ENCODE measurements at places on chromosomes 7 and 10. TPM values are rescaled to one million over a fixed set of nuclear protein-coding genes. Genes with fewer than 3 reads are reported as not detected.
A peak's percentile ranks its signal among the peaks of the same experiment; 100 is the strongest.

NEUROG3 gene
- total RNA-seq: not detected

AQP1 gene
- 11.6 TPM for total RNA-seq

CYP3A5 gene
- total RNA-seq: not detected

EPDR1 gene
- total RNA-seq: 0.39 TPM

PLXDC2 gene
- 0.53 TPM for total RNA-seq

SORBS1 gene
- total RNA-seq: 3.2 TPM

HUS1 gene
- 49.7 TPM for total RNA-seq

ADAMTS14 gene
- not detected for total RNA-seq

DNA sequence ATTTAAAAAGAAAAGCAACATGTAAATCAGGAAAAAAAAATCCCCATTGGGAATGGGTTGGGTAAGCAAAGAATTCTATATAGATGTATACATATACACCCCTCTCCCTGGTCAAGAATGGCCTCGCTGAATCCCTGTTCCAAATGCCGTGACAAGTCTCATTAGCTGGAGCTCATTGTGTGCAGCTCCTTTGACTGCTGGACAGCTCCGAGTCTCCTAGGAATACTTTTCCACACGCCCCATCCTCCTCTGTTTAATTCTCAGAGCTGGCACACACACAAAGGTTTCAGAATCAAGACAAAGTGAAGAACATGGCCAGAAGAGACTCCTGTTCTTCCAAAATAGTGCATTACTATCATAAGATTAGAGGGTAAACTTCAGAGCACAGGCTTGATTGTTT, 130.9 kb upstream of the MKLN1 start:
- DNase-seq: peak; percentile 22

GRCh38 chr7:77538281-77539212, 1.5 kb downstream of the PTPN12 start:
- DNase-seq: peak; percentile 95

GRCh38 chr10:31601136-31601535, 282.1 kb downstream of the ZEB1 start:
- DNase-seq: no peak

DNA sequence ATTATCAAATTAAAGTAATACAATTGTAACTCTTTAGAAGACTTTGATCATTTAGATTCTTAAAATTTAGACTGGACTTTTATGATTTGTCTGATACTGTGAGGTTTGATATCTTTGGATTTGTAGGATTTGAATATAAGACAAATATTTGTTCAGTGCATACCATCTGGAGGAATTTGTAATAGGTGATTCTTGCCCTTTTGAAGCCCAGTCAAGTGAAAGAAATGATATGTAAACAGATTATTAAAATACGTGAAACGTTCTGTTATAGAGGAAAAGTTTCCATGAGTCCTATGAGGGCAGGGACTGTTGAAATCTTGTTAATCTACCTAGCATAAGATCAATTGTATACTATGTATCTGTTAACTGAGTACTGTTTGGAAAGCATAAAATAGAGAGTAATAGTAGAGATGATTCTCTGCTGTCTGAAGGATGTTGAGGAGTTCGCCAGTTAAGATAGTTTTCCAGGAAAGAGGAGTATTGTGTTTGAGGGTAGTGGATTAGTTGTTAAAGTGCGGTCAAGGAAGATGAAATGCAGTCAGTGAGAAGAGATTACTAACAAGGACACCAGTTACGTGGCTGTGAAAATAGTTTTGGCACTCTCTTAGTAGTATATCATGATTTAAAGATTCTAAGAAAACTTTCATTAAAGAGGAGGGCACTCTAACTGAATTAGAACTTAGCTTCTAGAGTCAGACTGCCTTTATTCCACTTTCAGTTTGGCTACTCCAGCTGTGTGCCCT, 14.4 kb downstream of the PDCD4 start:
- DNase-seq: no peak

DNA sequence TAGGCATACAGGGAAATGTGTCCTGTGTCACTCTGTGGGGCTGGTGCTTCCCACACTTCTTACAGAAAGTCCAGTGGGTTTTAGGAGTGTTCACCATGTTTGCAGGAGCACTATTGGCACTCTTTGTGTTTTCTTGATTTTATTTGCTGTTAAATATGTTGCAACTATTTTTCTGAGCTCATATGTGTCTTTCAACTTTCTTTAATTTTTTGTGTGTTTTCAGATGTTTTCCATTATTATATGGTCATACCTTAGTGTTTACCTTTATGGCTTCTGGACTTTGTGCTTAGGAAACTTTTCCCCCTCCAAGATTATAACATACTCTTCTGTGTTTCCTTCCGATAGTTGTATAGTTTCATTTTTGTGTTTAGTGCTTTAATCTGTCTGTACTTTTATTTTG, 20.8 kb upstream of the NUDCD3 start:
- no peak for DNase-seq

DNA sequence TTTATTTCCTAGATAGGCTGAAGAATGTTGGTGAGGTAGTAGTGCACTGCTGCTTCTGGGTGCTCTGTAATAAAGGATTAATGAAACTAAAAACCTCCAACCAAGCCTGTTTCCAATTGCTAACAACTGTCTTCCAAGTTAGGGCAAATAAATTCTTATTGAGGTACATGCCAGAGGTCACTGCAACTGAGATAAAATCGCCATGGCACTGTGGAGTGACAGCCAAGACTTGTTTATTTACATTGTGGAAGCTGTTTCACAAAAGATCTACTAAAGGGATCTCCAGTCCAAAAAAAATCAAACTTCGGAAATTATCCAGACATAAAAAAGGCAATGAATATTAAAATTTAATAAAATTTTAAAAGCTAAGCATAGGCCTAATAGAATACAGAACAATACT, 65.2 kb downstream of the HYCC1 start:
- no peak for DNase-seq

DNA sequence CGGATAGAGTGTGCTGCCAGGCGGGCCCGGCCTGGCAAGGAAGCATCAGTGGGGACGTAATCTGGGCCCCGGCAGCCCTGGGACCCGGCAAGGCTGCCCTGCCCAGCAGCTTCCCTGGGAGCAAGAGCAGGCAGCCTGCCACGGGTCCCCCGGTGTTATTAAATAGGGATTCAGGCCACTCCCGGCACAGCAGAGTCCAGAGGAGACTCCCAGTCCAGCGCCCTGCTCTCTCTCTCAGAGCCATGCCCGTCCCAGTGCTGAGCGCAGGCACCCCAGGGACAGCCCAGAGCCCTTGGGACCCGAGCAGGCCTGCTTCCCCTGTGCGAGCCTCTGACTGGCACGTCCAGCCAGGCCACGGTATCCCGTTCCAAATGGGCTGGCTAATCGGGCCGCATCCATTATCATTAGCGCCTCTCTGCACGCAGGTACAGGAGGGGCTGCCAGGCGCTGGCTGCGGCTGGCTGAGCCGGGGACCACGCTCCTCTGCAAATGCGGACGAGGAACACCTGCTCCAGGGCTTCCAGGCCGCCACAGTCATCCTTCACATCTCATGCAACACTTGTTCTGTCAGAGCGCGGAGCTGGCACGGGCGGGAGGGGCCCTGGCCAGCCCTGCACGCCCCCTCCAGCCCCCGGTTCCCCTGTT, 344.2 kb upstream of the MKI67 start:
- no peak for DNase-seq

- DNase-seq: no peak
Observed at GRCh38 chr10:10418387-10418786, 599.3 kb upstream of the CELF2 start.

- DNase-seq: peak; percentile 96
Observed at GRCh38 chr7:131235489-131236317, 92.0 kb upstream of the MKLN1 start.

DNA sequence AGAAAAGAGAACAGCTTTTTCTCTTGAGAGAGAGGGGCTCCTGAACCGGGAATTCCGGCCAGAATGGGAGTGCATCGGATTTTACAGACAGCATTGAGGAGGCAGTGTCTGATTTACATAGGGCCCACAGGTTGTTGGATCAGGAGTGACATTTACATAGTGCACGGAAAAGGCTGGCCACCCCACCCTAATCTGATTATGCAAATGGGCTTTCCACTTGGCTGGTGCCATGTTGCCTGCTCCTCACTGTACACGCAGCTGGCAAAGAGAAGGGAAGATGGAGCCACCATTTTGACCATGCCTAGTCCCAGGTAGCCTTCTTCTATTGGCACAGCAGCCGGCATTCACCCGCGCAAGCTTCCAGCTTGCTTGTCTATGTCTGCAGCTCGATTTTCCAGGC, 77.5 kb upstream of the FAM171A1 start:
- DNase-seq: no peak

GRCh38 chr10:102785818-102786217, 42.1 kb downstream of the WBP1L start:
- DNase-seq: peak; percentile 93

GRCh38 chr7:22942191-22942590, 71.7 kb downstream of the HYCC1 start:
- DNase-seq: no peak

DNA sequence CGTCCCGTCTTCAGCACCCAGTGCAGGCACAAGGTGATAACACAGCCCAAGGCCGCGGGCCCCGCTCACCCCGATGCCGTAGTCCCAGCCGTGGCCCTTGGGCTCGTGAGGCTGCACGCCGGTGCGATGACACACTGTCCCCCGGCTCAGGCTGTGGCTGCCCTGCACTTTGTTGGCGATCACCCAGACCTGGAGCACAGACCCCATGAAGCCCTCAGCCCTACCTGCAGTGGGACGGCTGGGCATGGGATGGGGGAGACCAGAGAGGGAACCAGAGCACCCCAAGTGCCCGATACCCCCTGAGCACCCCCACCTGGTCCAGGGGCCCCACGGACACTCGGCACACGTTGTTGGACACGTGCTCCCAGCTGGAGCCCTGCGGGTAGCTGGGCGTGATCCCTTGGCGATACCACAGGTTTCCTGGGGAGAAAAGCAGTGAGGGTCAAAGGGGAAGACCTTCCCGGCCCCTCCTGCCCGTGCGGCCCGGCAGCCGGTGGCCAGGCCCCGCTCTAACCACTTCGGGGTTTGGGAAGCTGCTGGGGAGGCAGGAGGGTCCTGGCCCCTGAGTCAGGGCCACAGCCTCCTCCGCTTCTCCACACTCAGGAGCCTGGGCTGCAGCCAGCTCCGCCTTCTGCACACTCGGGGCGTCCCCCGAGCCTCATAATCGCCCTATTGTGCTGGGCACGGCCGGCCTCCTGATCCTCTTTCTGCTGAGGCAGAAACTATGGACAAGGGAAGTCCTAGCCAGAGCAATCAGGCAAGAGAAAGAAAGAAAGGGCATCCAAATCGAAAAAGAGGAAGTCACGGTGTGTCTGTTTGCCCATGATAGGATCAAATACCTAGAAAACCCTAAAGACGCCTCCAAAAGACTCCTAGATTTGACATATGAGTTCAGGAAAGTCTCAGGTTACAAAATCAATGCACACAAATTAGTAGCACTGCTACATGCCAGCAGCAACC, 6.7 kb downstream of the BHLHA15 start:
- DNase-seq: peak; percentile 36

- no peak for DNase-seq
Observed at GRCh38 chr7:150946421-150947240, 31.5 kb downstream of the KCNH2 start.

DNA sequence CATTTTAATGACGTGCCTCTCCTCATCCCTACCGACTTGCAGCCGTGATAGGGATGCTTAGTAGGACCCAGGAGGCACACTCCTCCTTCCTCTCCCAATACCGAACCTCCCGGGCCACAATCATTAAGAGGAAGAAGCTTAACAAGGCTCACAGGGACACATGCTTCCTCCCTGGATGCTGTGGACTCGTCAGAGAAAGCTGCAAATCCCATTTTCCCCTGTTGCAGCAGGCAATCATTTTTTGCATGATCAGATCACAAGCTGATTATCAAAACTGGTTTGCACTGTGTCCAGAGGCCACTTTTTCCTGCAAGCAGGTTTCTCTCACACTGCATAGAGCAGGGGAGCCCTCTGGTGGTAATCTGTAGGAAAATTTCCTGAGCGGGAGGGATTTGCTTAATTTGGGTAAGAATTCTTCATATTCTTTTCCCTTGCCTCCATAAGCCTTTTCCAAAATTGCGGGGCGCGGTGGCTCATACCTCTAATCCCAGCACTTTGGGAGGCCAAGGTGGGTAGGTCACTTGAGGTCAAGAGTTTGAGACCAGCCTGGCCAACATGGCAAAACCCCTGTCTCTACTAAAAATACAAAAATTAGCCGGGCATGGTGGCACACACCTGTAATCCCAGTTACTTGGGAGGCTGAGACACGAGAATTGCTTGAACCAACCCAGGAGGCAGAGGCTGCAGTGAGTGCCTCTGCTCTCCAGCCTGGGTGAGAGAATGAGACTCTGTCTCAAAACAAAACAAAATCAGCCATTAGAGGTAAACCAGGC, 16.1 kb upstream of the LAMB4 start:
- peak; percentile 80 for DNase-seq

DNA sequence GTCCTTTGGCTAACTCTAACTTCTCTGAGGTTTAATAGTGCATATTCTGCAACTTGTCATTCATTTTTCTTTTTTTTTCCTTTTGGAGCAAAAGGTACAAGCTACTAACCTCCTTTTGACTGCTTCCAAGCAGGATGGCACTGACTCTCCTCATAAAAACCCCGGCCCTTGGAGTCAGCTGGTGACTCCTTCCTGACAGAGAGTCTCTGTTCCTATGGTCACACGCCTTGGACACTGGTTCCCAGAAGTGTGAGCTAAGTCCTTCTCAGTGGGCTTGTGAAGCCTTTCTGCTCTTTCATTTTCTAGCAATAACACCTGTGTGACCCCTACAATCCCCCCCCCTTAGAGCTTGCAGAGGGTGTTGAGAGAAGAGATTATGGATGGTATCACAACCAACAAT, 21.7 kb downstream of the DOCK4 start:
- no peak for DNase-seq

Data from endothelial cell of umbilical vein (primary cell).